ENCODE measurements at places on chromosomes 6 and 20.

DNA sequence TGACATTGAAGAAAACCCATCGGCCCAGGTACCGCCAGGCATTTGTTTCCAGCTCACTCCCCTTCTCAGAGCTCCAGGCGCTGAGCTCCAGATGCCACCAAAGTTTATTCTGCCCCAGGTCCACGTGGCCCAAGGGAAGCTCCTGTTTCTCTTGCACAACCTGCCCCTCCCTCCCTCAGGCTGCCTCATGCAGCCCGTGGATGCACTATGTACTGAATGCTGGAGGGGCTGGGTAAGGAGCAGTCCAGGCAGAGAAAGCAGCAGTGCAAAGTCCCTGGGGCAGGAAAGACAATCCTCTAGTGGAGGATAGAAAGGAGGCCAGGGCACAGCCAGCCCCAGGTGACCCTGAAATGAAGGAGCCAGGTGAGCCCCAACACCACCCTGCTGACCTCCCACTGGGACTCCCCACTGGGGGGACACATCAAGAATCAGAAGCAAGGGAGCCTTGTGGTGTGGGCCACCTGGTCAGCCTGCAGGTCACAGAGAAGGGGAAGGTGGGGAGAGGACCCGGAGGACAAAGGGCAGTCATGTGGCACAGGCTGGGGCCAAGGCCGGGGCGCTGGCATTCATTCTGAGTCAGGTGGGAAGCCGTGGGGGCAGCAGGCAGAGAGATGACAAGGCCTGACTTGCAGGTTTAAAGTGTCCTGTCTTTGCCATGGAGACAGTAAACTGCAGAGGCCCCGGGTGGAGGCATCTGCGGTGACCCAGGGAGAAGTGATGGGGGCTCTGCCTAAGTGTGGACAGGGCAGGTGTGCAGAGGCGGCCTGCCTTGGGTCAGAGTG, 230.1 kb downstream of the PREX1 start:
- no peak for DNase-seq

GRCh38 chr20:55160037-55160436, 684.6 kb downstream of the DOK5 start:
- DNase-seq: no peak

DNA sequence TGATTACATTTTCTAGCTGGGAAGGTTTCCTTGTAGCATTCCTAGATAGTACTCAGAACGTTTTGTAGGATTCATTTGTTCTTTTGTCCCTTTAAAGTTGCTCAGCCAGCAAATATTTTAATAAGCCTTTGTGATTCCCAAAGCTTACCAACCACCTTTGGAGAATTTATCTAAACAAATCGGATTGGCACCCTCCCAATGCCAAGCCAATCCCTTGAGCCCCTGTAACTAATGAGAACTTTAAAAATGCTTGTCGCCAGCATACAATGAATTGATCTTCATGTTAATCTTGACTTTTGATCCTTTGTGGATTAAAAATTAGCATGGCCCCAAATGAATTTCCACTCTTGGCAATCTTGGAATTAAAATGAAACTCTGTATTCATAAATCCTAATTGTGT, 559.5 kb downstream of the UTRN start:
- DNase-seq: no peak

DNA sequence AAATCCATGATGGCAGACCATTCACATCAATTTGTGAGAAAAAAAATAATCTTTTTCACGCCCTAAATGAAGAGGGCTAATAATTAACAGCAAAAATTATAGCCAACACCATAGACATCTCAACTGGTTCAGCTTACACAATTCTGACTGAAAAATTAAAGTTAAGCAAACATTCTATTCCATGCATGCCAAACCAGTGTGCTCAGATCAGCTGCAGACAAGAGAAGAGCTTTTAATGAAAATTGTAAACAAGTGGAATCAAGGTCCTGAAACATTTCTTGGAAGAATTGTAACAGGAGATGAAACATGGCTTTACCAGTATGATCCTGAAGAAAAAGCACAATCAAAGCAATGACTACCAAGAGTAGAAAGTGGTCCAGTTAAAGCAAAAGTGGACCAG, 710.4 kb downstream of the EPHA7 start:
- DNase-seq: no peak

- DNase-seq: no peak
Measured at GRCh38 chr6:104431096-104431495, 428.6 kb downstream of the HACE1 start.

DNA sequence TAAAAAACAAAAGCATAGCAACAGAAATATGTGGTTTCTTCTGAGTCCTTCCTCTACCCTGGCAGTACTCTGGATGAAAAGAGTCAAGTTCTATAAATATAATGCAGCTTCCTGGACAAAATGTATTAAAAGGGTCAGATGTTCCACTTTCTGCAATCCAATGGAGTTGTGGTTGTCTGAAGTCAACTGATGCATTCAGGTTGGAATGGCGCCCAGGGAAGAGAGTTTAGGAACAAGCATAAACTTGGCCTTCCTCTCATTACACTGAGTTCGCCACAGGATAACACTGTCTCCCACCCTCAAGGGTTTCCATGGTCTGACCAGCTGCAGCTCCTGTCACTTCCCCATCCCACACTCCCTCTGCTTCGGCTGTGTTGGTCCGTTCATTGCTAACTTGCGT, 66.4 kb downstream of the PLEKHG1 start:
- DNase-seq: no peak

GRCh38 chr20:7971536-7972280, 31.4 kb upstream of the HAO1 start:
- DNase-seq: no peak

DNA sequence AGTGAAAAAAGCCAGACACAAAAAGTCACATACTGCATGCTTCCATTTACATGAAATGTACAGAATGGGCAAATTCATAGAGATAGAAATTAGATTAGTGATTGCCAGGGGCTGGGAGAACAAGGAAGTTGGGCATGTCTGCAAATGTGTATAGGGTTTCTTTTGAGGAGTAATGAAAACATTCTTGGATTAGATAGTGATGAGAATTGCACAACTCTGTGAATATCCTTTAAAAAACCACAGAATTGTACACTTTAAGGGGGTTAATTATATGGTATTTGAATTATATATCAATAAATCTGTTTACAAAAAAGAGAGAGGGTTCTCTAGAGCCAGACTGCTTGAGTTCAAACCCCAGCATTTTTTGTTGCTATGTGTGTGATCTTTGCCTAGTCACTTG, 188.1 kb downstream of the CDC5L start:
- DNase-seq: no peak

- DNase-seq: no peak
Measured at GRCh38 chr6:119329794-119330180, 19.8 kb downstream of the MAN1A1 start.

GRCh38 chr6:151916680-151917164, 109.2 kb downstream of the ESR1 start:
- DNase-seq: no peak

DNA sequence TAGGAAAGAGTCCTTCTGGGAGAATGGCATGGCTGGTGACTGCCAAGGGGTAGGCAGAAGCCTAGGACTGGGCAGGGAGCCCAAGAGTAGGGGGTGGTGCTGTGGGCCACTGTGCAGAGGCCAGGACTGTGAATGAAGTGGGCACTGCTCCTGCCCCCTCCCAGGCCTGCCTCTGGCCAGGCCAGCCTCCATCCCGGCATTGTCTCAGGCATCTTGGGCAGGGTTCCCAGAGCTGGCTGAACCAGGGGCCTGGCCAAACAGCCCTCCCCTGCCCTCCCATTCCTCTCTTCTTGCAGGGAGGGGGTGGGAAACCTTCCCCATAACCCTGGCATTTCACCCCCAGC, 81.6 kb downstream of the MRPL14 start:
- DNase-seq: no peak

DNA sequence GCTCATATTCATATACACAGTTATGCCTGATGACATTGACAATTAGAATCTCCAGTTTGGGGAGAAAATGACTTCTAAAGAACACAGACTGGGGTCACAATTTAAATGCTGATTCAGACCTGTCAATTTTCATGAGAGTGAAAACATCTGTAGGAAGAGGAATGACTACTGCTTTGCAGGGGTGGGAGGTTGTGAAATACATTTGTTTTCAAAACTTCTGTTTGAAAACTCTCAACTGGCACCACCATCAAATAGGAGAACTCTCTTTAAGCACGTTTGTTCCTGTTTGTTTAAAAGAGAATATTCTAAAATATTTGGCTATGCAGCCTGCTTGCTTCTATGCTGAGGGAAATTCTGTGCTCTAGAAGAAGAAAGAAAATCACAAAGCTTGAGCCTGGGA, 50.8 kb upstream of the ADGRF5 start:
- DNase-seq: no peak

- DNase-seq: no peak
Measured at GRCh38 chr6:165841153-165841558, 178.1 kb upstream of the PDE10A start.

- DNase-seq: no peak
Measured at GRCh38 chr6:130896249-130896648, 69.0 kb downstream of the SMLR1 start.

DNA sequence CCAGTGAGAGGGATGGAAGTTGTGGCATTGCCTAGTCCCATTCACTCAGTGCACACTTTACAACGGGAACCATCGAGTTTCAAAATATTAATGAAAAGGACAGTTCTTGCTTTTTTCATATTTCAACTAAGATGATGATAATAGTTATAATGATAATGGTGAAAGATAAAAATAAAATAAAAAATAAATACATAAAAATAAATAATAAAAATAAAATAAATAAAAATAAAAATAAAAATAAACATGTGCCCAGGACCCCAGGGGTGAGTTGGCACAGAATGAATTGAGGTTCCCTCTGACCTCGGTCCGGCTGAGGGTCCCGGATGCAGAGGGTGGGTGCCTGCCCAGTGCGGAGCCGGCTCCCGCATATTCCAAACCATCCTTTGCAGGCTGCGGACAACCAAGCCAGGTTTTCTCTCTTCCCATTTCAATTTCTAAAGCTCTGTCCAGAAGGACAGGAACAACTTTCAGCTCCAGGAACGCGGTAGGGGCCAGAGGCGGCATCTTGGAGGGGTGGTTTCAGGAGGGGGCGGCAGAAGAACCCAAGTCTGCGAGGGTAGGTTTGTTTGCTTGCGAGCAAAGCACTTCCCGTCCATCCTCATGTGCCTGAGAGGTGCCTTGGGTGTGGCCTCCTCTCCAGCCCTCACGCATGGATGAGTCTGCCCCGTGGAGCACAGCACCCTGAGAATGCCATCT, 236.8 kb downstream of the DLL1 start:
- DNase-seq: no peak

DNA sequence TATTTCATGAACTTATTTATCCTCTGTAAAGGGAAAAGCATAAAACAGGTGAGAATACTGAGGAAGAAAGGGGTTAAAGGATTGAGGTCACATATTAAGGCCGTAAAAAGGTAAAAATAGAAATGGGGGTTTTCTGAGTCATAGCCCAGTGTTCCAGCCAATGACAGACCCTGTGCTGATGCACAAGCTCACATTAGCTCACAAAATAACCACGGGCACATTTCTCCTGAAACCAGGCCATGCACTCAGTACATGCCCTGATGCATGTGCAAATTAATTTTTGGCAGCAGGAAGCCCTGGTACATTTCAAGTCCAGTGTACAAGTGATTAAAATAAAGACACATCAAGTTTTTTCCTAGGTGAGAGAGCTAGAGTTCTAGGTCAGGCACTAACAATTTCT, 194.4 kb downstream of the TMEM200A start:
- no peak for DNase-seq

DNA sequence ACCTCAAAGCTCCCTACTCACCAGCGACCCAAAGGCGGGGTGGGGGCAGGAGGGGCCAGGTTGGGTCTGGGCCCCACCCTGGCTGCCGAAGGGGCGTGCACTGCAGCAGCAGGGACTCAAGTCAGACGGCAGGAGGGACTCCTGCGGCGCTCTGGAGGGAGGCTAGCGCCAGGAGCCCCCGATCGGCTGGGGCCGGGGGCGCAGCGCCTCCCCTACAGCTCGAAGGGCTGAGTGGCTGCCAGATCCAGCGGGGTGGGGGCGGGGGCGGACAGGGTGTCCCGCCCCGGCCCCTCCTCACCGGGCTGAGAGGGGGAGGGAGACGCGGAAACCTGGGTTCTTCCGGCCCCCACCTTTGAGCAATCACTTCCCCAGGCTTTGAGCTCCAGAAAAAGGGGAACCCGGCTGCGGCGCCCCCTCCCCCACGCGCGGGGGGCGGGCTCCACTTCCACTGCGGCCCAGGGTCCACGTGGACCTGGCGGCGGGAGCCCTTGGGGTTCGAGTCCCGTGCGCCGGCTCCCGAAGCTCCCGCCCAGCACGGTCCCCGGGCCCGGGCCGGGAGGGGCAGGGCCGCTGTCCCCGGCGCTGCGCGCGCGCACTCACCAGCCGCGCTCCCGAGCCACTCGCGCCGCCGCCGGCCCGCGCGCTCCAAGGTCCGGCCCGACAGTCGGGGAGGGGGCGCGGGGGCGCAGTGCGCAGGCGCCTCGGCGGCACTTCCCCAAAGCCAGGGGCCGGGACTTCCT, at the start of gene RGS19:
Gene RGS19 (minus strand): TSS at position 246 of the 740 bp plus-strand sequence. CDS start 2,632 bp downstream, outside the sequence.
- DNase-seq: peak; percentile 62

GRCh38 chr6:166614171-166614583, 12.9 kb downstream of the RPS6KA2 start:
- no peak for DNase-seq

DNA sequence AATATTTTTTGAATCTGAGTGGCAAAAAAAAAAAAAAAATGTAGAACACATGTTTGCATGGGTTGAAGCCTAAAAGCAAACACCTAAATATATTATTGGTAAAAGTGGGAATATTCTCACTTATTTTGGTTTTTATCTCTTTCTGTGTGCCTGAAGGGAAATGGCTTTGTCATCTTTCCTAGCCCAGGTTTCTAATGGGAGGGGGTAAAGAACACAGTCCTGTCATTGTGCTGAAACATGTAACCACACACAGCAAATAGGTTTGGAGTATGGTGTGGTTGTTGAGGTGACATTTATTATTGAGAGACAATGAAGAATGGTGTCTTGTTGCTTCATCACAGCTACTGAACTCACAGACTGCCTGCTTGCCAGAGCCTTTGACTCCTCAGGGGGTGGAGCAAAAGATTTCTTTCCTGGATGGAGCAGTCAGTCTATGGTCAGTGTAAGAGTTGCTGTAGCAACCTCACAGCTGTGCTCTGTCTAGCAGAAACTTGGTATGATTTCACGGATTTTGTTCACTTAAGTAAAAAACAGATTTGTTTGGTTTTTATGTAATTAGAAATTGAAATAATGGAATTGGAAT, 70.2 kb downstream of the CEP57L1 start:
- no peak for DNase-seq

DNA sequence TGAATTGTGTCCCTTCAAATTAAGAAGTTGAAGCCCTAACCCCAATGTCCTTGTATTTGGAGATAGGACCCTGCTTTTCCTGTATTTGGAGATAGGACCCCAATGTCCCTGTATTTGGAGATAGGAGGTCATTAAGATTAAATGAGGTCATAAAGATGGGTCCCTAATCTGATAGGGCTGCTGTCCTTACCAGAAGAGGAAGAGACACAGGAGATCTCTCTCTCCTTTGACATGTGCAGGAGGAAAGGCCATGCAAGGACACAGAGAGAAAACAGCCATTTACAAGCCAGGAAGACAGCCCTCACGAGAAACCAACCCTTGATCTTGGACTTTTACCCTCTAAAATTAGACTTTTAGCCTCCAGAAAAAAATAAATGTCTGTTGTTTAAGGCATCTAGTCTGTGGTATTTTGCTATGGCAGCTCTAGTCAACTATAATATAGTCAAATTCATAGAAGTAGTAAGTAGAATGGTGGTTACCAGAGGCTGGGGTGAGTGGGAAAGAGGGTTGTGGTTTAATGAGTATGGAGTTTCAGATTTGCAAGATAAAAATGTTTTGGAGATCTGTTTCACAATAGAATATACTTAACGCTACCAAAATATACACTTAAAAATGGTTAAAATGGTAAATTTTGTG, 59.3 kb downstream of the UBE3D start:
- no peak for DNase-seq

GRCh38 chr6:111605100-111605751, 452 bp downstream of the TRAF3IP2 start:
- peak; percentile 11 for DNase-seq

GRCh38 chr6:5563086-5563485, 301.8 kb downstream of the FARS2 start:
- no peak for DNase-seq

Data from stimulated activated CD4-positive, alpha-beta T cell treated with anti-CD3 and anti-CD28 coated beads, Interleukin-2, amount 100 ng/mL, for 48 hours (primary cell).